ENCODE measurements at places on chromosomes 5 and 9.

DNA sequence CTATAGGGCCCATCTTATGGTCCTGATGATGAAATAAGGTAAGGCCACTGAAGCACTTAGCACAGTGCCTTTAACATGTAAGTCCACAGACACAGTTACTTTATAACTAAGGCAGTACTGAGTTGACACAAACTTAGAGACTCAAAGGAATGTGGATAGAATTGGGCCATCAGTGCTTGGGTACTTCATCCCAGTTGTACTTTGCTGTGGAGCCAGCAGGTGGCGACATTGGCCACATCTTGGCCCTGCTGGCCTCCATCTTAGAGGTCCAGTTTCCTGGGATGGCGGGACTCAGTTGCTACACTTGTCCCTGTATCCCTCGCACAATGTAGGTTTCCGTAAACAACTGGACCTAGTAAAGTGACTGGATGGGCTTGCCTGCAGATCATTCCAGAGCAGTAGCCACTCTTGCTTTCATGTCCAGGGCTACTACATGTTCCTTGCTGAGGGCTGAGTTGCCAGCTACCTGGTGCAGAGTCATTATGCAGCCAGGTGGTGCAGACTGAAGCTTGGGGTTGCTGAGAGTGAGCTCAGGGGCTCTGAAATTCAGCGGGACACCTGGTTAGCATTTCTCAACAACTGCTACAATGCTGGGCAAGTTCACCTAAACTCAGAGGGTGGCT lies 10.6 kb downstream of the MTAP start:
- DNase-seq: peak; percentile 52

GRCh38 chr5:73686912-73687311 lies 60.9 kb downstream of the ARHGEF28 start:
- DNase-seq: no peak

GRCh38 chr9:98236901-98237487 lies 18.5 kb downstream of the TBC1D2 start:
- no peak for DNase-seq

DNA sequence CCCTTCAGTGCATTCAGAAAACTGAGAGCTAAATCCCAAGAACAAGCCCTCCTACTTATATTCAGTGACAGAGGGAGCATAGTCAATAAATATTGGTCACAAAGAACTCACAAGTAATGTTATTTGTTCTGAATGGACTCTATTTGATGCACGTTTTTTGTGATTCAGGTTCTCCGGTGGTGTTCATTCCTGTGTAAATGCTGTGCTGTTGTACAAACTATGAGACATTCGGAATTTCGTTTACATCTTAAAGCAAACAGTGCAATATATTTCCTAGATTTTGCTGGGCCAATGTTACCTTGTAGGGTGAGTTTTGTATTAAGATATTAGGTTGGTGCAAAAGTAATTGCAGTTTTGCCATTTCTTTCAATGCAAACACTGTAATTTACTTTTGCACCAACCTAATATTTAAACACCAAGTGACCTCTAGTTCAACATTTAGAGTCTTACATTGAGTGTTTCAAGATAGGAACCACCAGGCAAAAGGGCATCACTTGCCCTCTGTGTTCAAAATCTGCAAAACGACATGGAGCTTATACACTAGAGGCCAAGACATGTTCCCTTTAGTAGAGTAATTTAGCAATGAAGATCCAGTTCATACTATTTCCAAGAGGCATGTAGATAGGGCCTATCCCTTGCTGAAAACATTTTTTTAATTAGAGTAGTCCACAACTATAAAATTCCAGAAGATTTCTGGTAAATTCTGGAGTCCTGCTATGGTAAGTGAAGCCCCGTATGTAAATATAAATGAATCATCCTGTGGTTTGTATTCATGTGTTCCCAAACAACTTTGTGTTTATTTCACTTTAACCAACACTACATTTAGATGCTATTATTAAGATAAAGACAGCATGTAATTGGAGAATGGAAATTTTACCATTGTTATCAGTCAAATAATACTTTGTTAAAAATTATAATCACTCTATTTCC lies 444.0 kb upstream of the PTGER4 start:
- no peak for DNase-seq

DNA sequence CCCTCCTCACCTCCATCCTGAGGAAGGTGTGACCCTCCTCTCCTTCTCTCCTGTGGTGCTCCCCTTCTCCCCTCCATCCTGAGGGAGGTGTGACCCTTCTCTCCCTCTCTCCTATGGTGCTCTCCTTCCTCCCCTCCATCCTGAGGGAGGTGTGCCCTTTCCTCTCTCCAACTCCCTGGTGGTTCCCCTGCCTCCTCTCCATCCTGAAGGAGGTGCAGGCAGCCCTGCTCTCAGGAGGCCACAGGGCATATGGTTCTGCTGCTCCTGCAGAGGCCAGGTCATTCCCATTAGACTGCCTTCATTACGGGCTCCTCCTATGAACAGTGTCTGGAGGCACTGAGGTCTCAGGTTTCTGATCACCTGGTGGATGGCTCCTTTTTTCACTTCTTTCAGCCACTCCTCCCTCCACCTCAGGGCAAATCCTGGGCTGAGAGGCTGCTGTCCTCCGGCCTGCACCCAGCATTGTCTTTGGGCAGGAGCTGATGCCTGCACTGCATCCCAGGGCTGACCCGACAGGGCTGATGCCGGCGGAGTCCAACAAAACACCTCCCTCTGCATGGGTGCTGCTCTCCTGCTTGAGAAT lies 197.1 kb downstream of the MED10 start:
- no peak for DNase-seq

DNA sequence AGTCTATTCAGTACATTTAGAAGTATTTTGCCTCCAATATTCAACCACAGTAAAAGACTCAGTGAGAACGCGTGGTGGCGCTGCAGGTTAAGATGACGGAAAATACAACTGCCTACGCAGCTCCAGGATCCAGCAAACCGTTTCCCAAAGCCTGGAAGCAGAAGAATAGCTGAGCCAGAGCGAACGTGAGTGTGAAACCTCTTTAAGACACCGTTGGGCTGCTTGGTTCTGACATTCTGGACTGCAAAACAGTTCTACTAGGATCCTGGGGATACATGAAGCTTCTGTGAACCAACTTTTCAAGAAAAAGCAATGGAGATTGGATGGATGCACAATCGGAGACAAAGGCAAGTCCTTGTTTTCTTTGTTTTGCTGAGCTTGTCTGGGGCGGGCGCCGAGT lies at the start of gene PCDHB16:
TSS of gene PCDHB16 (plus strand) at position 140 of the 400 bp plus-strand sequence. CDS start at position 313, 173 bp downstream.
- DNase-seq: no peak

GRCh38 chr9:36764364-36765076 lies 191.8 kb downstream of the MELK start:
- no peak for DNase-seq

DNA sequence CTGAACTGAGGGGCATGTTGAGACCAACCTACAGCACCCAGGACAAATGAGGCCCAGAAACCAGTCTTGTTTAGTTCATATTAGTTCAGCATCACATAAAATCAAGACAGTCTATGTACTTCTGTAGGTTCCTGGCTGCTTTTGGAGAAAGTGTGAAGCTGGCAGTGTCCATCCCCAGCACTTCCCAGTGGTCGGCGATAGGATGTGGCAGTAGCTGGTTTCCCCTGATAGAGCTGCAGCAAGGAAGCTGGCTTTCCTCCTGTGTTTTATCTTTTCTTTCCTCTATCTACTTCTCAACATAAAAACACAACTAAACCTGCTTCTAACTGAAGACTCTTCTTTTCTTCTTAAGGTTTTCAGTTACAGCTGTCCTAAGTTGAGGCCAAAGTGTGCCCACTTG lies 43.0 kb upstream of the SLC46A2 start:
- no peak for DNase-seq

DNA sequence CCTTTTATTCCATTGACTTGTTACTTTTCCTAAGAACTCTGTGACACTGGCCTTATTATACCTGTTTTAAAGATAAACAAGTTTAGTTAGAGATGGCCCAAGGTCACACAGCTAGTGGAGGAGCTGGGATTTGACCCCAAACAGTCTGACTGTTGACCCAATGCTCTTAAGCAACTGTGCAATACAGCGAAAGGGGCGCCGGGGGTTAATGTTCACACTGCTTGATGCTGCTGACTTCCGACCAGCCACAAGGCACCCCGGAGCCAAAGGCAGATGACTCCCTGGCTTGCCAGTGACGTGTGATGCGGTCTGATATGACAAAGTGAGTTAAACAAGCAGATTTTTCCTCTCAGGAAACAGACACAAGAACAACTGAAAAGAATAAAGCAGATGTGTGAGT lies 23.9 kb downstream of the PIK3R1 start:
- DNase-seq: peak; percentile 66

DNA sequence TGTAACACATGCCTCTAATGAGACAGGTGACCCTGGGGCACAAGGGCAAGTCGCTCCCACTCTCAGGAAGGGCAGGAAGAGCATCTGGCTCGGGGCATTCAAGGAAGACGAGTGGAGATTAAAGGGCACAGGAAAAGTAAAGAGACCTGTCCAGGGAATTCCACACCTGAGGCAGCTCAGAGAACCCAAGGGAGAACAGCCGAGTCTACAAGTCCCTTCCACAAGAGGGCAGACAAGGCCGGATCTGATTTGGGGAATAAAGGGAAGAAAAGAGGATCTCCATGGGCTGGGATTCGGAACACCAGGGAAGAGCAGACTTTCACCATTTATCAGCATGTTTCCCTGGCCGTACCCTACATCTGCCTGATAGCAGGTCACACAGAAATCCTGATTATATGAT lies 28.1 kb downstream of the GPX3 start:
- DNase-seq: no peak
